ENCODE measurements at places on chromosomes 3 and 15.

DNA sequence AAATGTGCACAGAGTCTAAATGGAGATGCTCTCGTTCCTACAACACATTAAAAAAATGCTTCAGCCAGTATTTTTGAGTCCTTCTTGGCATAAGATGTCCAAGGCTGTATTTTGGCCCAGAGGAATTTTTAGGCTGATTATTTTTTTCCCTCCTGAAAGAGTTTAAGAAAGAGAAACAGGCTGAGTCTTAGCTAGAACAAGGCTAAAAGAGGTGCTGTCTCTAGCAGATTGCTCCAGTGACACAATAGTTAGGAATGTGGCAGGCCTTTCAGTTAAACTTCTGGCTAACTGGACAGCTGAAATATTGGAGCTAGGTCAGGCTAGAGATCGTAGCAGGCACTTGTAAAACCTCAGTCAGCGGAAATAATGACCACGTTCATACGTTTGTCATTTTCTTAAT, 271.4 kb upstream of the RARB start:
- DNase-seq: no peak

DNA sequence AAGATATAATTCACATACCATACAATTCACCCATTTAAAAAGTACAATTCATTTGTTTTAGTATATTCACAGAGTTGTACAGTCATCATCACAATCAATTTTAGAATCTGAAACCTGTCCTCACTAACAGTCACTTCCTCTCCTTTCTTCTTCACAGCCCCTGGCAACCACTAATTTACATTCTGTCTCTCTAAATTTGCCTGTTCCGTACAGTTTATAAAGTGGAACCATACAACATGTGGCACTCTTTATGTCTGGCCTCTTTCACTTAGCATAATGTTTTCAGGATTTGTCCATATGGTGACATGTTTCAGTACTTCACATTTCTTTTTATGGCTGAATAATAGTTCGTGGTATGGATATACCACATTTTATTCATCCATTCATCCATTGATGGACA, 22.7 kb downstream of the ERICH6 start:
- no peak for DNase-seq

DNA sequence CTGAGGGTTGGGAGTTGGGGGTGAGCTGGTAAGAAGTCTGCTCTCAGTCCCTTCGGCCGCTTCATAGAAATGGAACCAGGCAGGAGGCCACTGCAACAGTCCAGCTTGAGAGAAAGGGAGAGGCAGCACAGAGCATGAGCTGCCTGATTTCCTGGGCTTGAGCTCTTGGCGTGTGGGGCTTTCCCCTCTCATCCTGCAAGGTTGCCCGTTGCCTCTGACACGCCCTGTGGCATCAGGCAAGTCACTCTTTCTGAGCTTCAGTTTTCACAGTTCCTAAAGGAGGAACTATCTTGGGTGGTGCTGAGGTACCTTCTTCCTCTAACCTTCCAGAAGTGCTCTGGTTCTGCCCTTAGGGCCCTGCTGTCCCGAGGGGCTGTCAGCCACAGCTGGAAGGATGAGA, 4.9 kb downstream of the MESP2 start:
- DNase-seq: no peak

DNA sequence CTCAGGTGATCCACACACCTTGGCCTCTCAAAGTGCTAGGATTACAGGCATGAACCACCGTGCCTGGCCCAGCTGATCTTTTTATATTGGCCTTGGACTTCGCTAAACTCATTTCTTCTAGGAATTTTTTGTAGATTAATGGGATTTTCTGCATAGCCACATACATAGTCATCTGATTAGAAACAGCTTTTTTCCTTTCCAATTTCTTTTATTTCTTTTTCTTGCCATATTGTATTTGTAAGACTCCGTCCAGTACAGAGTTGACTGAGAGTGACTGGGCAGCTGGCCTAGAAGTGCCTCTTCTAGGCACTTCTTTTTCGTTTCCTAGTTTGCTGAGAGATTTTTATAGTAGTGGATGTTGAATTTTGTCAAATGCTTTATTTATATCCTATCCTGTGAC, 37.4 kb downstream of the ARIH1 start:
- DNase-seq: no peak

GRCh38 chr3:17755836-17756235, 13.4 kb upstream of the TBC1D5 start:
- no peak for DNase-seq

- DNase-seq: peak; percentile 74
These were observed 37.8 kb downstream of the KLF13 start for GRCh38 chr15:31364301-31365031.

DNA sequence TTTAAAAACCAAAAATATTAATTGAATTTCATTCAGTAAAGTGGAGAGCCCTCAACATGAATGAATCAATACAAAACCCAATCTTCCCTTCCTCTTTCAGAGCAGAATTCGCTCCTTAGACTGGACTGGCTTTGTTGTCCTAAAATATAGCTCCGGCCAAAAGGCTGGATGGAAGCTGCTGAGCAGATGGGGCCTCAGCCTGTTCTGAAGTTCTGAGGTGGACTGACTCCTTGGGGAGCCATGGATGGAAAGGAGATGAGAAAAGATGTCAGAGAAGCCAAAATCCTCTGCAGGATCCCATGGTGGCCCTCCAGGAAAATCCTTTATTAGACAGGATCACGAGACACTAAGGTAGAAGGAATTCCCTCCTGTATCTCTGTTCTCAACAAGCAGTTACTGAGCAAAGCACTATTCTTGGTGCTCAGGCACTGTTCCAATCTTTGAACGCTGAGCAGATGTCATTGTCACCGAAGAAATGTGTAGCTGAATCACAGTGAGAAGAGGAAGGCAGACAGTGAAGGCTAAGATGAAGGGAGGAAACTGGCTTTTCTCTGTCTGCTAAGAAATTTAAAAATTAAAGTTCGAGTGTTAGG, 122.0 kb downstream of the SEMA6D start:
- no peak for DNase-seq

GRCh38 chr3:161879470-161879869, 382.9 kb downstream of the OTOL1 start:
- DNase-seq: no peak

GRCh38 chr15:89307046-89307587, 27.5 kb downstream of the POLG start:
- no peak for DNase-seq

DNA sequence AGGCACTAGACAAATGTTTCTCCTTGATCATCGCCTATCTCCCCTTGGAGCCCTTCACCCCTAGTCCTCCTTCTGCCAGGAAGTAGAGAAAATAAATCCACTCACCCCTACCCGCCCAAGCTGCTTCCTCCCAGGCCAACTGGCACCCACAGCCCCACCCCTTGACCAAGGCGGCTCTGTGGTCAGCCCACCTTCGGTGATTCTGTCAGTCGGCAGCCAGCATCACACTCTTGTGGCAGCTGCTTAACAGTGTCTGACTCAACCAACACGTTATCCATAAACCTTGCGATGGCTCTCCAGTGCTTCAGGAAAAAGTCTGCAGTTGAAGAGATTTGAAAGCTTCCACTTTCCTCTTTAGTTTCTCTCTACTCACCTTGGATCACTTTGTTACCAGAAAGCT, 7.6 kb downstream of the SHF start:
- DNase-seq: no peak

- peak; percentile 51 for DNase-seq
These were observed 23.5 kb upstream of the HES1 start for GRCh38 chr3:194112120-194113106.

DNA sequence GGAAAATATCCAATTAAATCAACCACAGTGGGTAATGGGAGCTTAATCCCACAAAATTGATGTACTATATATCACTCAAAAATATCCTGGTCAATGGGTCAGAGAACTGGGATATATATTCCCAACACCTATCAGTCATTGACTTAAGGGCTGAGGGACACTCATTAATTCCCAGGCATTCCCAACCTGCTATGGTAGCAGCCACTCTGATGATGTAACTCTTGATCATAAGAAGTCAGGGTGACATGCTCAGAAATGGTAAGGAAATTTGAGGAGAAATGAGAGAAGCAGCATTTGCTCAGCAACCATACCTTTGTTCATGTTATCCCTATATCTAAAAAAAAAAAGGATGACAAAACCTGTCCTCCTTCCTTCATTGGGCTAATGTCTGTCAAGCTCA, 3.1 kb upstream of the PLOD2 start:
- DNase-seq: no peak

GRCh38 chr3:159910991-159911663, 77.5 kb upstream of the IL12A start:
- DNase-seq: no peak

GRCh38 chr3:40262331-40262730, 47.2 kb upstream of the EIF1B start:
- no peak for DNase-seq

DNA sequence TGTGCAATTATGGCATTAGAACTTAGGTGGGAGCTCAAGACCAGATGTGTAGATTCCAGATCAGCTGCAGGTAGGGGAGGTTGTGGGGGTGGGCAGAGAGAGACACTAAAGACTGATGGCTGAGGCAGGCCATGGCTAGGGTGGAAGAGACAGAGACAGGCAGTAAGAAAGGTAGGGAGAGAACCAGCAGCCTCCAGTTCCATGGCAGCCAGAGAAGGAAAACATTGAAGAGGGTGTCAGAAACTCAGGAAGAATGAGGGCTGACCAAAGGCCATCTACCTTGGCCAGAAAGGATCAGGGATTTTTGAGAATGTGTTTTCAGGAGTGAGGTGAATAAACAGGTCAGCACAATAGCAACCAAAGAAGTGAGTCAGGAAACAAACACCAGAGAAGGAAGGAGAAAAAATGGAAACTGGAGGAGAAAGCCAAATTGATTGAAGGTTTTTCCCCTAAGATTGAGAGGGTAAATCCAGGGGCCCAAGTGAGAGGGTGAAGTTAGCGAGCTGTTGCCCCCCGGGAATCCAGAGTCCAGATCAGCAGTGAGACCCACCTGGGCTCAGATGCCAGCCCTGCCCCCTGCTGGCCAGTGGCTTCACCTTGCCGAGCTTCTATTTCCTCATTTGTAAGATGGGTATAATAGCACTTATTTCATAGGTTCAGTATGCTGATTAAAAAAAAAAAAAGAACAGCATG, 41.0 kb downstream of the ABHD2 start:
- DNase-seq: peak; percentile 6

DNA sequence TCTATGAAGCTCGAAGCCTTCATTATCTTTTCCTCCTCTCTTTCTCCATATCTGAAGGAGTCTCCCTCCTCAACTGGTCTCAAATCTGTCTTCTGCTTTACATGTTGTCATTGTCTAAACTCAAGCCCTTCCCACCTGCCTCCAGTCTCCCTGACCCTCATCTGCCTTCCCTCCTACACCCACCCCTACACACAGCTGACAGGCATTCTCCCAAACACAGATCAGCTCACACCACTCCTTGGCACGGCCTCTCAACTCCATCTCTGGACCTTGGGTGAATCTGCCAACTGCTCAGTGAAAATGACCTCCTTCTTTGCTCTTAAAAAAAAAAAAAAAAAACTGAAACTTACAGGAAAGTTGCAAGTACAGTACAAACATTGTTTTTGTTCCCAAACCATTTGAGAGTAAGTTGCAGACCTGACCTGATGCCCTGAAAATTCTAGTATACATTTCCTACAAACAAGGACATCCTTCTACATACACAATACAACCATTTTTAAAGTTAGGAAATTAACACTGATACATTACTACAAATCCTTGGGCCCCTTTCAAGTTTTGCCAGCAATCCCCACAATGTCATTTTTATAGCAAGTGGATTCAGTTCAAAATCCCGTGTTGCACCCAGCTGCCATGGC, 49.4 kb upstream of the UBE2E1 start:
- no peak for DNase-seq

GRCh38 chr15:41876689-41877088, 17.2 kb downstream of the SPTBN5 start:
- peak; percentile 47 for DNase-seq

DNA sequence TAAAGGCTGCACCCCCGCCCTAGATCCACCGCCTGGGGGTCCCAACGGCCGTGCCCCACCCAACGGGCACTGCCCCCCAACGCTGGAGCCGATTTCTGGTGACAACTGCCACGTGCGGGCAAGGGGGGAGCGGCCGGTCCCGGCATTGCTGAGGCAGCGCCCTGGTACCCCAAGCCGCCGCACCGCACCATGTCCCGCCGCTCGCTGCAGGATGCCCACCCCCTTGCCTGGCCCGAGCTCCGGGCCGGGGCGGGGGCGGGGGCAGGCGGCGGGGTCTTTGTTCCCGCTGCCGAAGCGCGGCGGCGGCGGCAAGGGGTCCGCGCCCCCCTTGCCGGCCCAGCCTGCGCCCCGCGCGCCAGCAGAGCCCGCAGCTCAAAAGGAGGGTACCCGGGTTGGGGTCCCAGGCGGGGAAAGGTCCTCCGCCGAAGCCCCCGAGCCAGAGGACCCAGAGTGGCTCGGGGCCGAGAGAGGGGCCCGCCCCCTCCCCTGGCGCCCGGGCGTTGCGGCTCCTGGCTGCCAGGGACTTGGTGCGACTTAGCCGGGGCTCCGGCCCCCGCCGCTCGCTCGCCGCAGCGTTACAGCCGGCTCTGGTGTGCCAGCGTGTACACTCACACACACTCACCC, 678 bp downstream of the SEMA7A start:
- no peak for DNase-seq

DNA sequence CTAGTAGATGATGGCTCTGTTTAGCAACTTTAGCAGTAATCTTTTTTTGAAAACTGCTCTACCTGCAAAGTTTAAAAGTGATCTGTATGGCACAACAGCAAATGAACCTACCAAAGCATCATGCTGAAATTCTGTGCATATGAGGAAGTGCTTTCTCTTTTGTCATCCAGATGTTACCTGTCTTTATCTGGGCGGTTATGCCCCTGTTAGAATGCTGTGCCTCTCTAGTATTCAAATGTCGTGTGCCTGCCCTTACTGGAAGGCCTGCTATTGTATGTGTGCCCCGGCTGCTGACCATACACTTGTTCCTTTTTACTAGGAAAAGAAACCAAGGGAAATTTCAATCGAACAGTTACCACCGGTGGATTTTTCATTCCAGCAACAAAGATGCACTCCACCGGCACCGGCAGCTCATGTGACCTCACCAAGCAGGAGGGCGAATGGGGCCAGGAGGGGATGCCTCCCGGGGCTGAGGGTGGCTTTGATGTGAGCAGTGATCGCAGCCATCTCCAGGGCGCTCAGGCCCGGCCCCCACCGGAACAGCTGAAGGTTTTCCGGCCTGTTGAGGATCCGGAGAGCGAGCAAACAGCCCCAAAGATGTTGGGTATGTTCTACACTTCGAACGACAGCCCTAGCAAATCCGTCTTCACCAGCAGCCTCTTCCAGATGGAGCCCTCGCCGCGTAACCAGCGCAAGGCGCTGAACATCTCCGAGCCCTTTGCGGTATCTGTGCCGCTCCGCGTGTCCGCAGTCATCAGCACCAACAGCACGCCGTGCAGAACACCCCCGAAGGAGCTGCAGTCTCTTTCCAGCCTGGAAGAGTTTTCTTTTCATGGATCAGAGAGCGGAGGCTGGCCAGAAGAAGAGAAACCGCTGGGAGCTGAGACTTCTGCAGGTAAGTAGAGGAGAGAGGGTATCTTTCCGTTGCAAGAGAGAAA, 61.6 kb downstream of the TMEM39A start:
- DNase-seq: no peak

DNA sequence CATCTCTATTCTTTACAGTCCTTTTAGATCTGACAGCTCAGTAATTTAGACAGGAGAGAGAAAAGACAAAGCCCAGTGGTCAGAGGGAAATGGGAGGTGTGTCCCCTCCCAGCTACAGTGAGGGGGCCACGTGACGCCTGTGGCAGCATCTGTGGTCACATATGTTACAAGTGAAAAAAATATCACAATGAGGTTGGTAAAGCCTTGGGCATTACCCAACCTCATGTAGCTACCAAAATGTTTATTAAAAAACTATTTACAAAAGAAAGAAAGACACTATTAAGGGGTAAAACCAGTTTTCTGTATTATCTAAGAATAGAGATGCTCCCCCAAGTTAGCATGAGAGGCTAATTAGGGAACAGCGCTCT, 42.9 kb upstream of the PLCL2 start:
- DNase-seq: no peak
